ENCODE measurements at places on chromosomes 2 and 18.

GRCh38 chr2:158192515-158193443 is 91.1 kb downstream of the UPP2 start:
- no peak for DNase-seq

DNA sequence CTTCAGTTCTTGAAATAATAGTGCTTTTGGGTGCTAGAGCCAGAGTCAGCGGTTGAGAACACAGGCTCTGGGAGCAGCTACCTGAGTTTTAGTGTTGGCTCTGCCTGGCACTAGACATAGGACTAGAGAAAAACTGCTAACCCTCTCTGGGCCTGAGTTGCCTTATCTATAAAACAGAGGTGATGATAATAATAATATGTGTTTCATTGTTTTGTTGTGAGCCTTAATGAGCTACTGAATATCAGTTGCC is 391.7 kb downstream of the PTPRM start:
- no peak for DNase-seq

GRCh38 chr2:42410742-42411514 is 49.9 kb upstream of the COX7A2L start:
- DNase-seq = no peak

GRCh38 chr2:88866756-88867155 is 175.3 kb downstream of the RPIA start:
- DNase-seq = no peak

DNA sequence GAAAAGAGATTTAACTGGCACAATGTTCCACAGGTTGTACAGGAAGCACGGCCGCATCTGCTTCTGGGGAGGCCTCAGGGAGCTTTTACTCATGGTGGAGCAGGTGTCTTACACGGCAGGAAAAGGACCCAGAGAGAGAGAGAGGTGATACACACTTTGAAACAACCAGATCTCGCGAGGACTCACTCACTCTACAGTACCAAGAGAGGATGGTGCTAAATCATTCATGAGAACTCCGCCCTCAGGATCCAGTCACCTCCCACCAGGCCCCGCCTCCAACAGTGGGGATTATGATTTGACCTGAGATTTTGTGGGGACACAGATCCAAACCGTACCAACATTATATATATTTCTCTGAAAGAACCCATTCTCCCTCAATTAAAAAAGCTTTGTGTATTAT is 79.7 kb upstream of the DOCK10 start:
- no peak for DNase-seq

DNA sequence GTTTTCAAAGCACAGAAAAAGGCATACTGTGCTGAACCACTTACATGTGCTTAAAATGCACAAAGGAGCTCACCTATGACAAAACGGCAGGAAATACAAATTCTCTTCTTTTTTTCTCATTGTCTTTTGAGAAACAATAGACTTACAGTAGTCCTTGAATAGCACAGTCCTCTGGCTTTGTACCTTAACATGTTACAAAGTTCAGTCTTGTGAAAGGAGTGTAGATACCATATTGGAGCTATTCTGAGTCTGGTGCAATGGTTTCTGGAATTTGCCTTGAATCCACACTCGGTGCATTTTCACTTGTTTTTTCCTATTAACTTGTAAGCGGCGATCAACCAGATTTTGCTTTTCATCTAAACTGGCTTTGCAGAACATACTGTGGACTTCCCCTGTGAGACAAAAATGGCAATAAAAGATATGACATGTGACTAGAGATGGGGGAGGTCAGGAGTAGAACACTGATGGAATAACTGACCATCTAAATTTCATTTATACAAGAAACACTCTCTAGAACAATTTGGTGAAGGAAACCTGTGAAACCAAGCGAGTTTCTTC is 109.7 kb downstream of the METTL8 start:
- DNase-seq = no peak

- DNase-seq = no peak
These were observed 372.2 kb downstream of the DSEL start for GRCh38 chr18:67144329-67144728.

DNA sequence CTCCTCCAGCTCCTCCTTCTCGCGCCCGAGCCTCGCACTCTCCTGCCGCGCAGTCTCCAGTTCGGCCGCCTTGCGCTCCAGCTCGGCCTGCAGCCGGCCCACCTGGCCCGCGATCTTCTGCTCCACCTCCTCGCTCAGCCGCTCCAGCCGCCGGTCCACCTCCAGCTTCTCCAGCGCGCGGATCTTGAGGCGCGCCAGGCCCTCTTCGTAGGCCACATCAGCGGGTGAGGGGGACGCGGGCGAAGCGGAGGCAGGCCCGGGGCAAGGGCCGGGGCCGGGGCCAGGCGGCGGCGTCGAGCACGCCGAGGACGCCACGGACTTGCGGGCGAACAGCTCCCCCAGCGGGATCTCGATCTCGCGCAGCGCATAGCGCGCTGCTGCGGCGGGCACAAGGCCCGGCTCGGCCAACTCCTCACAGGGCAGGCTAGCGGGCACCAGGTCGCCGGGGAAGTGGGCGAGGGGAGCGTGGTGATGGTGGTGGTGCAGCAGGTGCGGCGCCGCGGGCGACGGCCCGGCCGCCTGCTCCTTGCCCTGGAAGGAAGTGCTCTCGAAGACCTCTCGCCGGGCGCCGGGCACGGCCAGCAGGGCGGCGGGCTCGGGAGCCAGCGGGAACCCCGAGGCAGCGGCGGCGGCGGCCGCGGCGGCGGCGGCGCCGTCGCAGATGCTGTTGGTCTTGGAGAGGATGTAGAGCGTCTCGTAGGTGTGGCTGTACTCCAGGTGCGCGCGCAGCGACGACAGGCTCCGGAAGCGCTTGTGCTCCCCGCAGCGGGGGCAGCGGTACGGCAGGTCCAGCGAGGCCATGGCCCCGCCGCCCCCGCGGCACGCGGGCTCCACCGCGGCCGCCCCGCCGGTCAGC is 15.2 kb downstream of the FBXO41 start:
- peak; percentile 84 for DNase-seq

- no peak for DNase-seq
These were observed 15.3 kb downstream of the LAPTM4A start for GRCh38 chr2:20035955-20036666.

- DNase-seq = no peak
These were observed 13.2 kb downstream of the FBXO48 start for GRCh38 chr2:68453761-68454360.

DNA sequence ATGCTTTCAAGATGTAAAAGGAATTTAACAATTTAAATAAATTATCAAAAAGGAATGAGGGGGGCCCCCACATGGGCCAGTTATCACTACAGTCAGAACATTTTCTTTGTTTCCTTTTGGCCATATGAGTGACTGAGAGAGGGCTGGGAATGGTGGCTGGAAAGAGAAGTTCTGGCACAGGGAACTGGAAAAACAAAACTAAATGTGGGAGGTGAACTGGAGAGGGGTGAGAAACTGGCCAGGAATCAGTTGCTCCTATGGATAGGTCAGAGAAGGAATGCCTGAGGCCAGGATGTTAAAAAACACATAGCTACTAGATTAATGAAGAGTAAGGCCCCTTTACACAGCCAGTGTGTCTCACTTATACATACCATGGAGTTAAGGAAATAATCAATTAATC is 121.0 kb downstream of the RBMS1 start:
- DNase-seq = no peak

- DNase-seq = no peak
These were observed 37.2 kb downstream of the FEZ2 start for GRCh38 chr2:36560726-36561125.

DNA sequence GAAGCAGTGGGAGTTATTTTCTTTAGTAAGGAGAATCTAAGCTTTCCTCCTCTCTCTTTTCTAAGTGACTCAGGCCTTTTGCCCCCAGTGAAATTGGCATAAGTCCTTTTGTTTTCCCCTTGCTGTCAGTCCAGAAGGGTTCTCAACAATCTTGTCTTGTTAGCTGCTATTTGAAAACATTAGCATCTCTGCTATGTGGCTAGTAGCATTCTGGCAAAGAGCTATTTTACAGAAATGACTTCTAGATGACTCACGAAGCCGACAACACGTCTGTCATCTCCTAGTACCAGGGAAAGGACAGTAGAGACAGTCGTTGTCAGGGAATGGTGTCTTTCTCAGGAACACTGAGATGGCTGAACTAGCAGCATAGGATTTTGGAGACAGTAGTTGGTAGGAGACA is 14.7 kb downstream of the SMARCAL1 start:
- DNase-seq = no peak

DNA sequence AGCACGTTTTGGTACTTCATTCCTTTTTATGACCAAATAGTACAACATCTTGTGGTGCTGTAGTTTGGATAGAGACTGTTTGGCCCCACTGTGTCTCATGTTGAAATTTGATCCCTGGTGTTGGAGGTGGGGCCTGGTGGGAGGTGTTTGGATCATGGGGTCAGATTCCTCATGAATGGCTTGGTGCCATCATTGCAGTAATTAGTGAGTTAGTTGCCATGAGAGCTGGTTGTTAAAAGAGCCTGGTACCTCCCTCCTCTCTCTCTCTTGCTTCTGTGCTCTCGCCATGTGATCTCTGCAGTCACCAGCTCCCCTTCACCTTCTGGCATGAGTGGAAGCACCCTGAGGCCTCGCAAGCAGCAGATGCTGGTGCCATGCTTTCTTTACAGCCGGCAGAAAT is 50.9 kb downstream of the NCAPH start:
- no peak for DNase-seq

DNA sequence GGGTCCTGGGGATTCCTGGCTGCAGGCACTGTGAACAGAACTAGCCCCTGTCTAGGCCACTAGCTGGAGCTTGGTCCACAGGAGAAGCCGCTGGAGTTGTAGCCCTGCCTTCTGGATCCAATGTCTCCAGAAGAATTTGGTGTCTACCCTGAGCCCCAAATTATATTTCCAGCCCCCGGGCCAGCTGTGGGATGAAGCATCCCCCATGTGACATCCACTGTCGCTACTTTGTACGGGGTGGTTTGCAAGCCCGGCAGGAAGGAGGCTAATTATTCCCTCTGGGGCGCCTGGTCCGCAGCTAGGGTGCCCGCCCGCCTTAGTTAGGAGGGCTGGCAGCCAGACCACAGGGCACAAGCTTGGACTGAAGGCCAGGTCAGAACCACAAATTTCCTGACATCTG is 106.5 kb downstream of the SMAD7 start:
- no peak for DNase-seq

GRCh38 chr2:182435754-182436153 is 8.9 kb upstream of the PDE1A start:
- DNase-seq = no peak

DNA sequence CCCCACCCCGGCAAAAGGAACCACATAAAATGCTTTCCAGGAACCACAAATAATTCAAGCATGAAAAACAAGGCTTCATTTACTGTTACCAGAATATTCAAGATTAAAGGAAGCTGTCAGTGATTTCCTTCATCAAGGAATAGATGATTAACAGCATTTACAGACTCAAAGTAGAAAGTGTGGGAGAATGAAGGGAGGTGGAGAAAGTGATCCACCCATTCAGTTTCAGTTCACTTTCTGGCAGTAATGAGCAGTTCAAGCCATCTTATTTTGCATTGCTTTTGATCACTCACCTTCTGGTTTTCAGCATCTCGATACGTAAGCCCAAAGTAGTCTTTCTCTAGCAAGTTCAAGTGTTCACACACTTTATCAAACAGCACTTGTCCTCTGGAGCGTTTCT is 99.0 kb downstream of the EPB41L3 start:
- no peak for DNase-seq

GRCh38 chr2:195612611-195613495 is 44.2 kb upstream of the SLC39A10 start:
- no peak for DNase-seq

DNA sequence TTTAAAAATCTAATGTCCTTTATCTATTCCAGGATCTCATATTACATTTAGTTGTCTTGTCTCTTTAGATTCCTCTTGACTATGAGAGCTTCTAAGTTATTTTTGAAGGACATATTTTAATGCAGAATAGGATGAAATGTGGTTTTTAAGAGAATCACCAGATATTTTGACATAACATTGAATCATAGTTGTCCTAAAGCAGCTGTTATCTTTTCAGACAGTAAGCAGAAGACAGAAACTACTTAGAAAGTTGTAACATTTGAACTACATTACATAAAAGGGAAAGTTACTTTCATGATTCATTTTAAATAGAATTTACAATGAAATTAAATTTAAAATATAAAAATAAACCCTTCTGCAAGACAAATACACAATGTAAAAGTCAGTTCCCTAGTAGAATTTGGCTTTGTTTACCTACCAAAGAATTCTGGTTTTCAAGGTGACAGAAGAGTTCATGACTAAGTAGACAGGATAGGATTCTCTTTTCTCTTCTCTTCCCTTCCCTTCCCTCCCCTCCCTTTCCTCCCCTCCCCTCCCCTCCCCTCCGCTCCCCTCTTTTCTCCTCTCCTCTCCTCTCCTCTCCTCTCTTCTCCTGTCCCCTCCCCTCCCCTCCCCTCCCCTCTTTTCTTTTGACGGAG is 186.0 kb downstream of the DIS3L2 start:
- DNase-seq = no peak

DNA sequence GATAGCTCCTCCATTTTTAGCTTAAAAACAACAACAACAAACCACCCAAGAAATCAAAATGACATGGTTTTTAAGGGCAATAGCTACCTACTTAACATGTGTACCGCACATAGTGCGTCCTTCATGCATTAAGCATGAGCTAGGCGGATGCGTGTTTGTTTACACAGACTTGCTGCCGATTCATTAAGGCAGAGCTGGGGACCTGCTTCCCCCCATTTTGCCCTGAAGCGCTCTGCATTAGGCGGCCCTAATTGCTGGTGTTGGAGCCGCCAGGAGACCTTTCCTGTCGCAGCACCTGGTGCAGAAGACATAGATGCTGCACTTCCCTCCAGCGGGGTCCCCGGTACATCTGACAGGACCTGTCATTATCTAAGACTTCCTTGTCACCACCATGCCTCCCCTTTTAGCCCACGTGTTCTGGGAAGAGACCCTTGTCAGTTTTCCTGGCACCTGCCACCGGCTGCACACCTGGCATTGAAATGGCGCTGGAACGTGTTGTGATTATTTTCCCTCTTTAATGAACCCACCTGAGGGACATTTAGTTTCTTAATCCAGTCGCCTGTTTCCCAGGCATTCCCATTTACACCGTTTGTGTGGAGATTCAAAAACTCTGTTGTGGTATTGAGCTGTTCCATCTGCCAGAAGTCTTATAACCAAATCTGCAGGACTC is 261.1 kb upstream of the RAB12 start:
- peak; percentile 99 for DNase-seq

DNA sequence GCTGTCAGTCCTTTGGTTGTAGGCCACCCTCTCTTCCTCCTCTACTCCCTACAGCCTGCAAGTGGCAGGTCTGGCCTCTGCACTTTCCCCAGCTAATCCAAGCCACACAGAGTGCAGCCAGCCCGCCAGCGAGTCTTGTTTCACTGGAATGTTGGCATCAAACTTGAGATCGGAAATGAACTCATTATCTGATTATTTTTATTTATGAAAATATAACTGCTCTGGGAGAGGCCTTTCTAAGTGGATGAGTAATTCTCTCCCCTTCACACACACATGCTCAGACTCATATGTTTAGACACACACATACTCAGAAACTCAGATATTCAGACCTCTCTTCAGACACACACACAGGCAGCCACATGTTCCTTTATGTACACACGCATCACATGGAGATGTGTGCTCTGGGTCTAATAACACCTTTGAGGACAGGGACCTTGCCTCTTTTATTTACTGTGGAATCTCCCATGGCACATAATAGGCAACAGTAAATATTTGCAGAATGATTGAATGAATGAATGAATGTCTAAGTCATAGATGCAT is 151.3 kb downstream of the ZFP36L2 start:
- DNase-seq = no peak
